Colonic mucosa (tissue), 4 donors: ENCODE measurements at places on chromosomes 11 and 22.
A peak's percentile ranks its signal among the peaks of the same experiment; 100 is the strongest.

GRCh38 chr11:118980191-118980881, 8.8 kb downstream of the FOXR1 start:
- peak; percentile 33 for DNase-seq

- DNase-seq = no peak
These were observed 338.6 kb upstream of the B3GAT1 start for GRCh38 chr11:134750619-134751018.

DNA sequence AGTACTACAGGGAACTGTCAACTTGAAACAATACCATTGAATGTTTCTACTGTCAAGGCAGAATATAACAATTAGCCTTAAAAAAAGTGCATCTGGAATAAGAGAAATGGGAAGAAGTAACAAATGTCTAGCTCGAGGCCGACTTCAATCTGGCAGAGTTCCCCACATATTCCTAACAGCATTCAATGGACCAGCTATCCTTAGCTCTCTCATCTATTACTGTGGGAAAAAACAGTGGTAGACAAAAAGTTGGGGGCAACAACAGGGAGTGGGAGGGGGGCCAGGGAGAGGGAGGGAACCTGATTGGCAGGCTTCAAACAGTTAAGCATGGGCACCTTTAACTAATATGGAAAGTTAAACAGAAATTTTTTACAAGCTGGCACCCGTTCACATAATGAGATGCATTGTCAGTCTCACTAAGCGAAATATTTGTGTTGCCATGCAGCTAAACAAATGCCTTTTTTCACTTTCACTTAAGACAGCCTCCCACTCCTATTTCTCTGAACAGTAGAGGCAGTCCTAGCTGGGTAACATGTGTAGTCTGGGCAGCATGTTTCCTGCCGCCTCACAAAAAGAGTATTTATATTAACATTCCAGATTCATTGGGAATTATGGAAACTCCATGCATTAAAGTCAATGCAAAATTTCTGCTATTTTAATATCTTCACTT, 62.2 kb upstream of the SOX6 start:
- DNase-seq = no peak

DNA sequence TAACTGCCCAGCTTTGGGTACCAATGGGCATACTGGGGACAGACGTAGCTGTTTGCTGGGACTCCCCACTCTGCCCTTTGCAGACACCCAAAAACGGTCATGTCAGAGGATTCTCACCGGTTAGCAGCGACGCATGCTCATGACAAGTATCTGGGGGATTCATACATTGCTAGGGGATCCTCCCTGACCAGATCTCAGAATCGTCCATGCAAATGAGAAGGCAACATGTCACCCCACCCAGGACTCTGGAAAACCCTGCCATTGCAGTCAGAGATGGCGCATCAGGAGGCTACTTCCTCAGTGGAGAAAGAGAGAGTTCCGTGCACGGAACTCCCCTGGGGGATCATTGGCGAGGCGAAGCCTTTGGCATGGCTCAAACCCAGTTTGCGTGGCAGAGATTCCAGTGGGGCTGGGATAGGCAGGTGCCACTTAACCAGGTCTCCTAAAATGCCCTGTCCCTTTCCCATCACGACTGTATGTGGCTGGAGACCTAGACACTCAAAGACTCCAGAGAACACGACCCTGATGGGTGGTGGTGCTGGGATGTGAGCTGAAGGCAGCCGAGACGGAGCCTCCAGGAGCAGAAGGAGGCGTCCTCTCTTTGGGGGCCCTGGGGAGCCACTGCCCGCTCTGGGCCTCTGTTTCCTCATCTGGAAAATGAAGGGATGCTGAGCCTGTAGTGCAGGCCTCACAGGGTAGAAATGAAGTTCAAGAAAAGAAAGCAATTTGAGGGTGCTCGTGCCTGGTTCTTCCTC, 4.9 kb downstream of the RGL4 start:
- no peak for DNase-seq

DNA sequence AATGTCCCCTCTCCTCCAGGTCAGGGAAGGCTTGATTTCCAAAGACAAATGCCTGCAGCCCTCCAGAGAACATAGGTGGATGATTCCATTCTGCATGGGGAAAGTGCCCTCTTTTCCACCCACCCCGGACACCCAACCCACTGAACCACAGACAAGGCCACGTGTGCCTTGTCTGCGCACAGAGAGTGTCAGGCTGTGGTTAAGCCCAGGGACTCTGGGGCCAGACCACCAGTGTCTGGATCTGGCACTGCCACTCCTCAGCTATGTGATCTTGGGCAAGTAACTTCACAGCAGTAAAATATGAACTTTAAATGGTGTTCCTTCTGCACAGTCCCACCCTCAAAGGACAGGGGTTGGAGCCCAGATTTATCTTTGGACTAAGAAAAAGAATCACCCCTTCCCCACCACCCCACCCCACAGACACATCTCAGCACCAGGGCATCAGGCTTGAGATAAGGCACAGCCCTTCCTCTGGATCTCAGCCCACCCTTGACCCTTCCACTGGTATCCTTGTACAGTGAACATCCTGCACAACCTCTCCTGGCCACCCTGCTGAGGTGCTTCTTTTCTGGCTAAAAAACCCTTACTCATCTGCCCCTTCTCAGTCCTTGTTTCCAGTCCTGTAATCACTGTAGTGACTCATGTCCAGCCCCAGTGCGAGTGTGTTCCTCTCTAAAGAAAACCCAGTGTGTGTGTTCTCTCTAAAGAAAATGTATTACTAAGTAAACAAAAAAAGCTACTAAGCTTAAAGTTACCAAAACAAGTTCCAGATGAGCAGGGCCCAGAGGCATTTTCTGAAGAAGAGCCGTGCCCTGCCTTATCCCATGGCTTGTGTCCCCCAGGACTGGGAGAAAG, 1.9 kb upstream of the PTGDR2 start:
- DNase-seq = no peak

DNA sequence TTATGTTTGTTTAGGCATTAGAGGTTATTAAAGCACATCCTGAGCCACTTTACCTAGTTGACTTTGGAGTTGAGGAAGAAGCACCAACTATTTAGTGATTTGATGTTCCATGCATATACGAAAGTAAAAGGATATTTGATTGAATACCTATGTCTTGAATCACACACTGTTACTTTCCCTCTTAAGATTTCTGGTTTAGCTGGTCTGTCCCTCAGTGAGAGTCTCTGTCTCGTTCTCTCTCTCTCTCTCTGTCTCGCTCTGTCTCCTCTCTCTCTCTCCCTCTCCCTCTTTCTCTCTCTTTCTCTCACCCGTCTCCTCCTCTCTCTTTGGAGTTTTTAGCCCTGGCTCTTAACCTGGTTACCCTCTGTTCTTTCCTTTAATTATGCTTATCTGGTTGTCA, 11.0 kb downstream of the CTNND1 start:
- no peak for DNase-seq

- DNase-seq = no peak
These were observed 4.8 kb upstream of the SAA2 start for GRCh38 chr11:18253233-18253632.

GRCh38 chr11:106398502-106399075, 321.1 kb downstream of the AASDHPPT start:
- DNase-seq = no peak

DNA sequence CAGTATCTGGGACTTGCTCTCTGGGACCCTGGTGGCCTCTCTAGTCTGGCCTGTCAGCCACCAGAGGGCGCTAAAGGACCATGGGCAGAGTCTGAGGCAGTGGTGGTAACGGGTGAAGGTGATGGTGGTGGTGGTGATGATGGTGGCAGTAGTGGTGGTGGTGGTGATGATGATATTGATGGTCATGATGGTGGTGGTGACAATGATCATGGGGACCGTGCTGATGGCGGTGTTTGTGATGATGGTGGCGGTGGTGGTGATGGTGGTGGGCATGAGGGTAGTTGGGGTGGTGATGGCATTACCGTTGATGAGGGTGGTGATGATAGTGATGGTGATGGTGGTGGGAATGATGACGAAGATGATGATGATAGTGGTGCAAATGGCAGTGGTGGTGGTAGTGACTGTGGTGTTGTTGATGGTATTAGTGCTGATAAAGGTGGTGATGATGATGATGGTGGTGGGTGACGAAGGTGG, 16.0 kb downstream of the TRPM5 start:
- DNase-seq = peak; percentile 88

DNA sequence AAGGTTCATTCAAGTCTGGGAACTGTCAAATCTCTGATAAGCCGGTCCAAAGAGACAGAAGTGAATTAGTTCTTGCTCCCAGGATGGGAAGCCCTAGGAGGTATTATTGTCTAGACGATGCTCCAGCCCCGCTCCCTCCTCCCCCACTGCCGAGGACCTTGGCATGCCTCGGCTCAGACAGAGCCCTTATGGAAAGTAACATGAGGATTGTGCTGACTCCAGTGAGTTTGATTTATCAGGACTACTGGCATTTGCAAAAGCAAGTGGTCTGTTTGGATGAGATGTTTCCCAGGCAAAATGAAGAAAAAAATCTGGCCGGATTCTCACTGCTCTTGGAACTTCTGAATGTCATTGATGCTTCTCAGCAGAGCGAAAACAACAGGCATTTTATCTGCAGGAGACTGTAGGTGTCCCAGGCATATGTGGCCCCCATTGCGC, 341.0 kb downstream of the ETS1 start:
- no peak for DNase-seq

- no peak for DNase-seq
These were observed 78.6 kb upstream of the GRK3 start for GRCh38 chr22:25485626-25486545.

- DNase-seq = peak; percentile 75
These were observed 12.7 kb upstream of the SNX32 start for GRCh38 chr11:65821107-65821506.

GRCh38 chr22:24408630-24409029, 18.8 kb upstream of the ADORA2A start:
- no peak for DNase-seq

DNA sequence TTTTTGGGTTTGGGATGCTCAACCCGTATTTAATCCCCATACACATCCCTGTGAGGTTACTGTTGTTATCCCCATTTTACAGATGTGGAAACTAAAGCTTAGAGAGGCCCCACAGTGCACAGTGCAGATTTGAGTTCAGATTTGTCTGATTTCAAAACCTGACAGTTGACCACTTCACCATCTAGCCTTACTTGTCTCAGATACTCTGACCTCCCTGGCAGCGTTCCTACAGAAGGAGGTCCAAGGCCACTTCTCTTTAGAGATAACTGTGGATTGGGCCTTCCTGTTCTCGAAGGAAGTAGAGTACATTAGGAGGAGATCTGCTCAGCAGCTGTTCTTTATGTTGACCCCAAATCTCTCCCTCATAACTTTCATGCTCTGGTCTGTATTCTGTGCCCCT, 46.7 kb upstream of the CTTN start:
- DNase-seq = no peak

DNA sequence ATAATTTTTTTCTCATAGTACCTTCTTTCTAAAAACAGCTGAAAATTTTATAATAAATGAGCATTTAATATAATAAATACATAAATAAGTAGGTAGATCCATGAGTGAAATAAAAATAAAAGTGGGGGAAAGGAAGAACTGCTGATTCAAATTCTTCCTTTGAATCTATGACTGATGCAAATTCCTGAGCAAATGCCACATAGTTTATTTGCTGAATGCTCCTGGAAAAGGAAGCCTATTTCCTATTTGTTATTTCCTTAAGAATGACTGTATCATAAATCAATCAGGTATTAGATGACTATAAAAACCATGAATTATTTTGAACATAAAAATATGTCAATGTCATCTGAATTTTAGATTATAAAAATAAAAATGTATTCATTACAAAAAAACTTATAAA, 16.6 kb downstream of the BTBD10 start:
- DNase-seq = no peak

DNA sequence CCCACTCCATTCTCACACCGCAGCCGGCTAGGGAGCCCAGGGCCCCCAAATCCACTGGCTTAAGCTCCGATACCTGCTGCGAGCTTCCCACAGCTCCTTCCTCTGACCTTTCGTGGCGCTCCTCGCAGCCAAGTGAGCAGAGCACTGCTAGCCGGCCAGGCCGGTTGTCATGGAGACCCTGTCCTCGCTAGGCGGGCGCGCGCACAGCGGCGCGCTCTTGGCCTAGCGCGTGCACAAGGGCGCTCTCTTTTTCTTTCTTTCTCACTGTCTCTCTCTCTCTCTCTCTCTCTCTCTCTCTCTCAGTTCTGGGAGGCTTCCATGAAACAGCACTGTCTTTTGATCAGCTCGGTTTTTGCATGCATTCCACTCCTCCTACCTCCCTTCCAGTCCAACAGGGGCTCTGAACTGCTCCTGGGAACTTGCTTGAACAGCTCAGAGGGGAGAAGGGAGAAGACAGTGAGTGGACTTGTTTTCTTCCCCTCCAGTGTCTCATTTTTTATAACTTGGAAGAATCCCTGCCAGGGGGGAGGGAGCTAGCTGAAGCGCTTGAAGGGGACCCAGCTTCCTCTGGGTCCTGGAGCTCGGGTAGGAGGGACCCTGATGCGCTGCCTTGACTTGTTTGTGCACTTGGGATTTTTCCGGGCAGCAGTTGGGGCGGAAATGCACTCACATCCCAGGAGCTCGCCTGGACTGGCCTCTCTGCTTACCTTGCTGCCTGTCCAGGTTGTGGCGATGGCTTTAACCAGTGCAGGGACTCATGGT, 100.3 kb upstream of the AKIP1 start:
- DNase-seq = peak; percentile 85

DNA sequence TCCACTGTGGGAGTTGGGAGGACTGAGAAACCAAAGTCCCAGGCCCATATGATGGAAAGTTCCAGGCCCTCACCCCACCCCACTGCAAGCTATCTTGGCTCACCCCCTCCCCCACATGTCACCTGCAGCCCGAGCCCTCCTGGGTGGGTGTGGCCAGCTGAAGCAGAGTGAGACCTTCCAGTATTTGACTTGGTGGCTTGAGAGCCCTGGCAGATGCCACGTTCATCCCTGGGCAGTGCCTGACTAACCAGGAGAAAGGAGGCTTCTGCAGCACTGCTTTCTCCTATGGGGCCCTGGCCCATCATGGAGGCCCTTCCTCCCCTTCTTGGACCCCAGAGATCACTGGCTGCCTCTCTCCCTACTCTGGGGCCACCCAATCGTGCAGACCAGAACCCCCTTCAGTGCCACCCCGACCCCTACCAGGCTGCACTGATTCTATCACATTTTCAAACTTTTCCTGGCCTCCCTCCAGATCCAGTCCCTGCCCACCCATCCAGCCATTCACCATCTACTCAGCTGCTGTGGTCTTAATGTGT, 38.1 kb upstream of the WNT11 start:
- DNase-seq = no peak
